OCI-LY7 (cell line): ENCODE measurements at places on chromosomes 1 and 21.

- DNase-seq, result no peak
These were observed 211.9 kb downstream of the NPHP4 start for GRCh38 chr1:5780324-5780716.

DNA sequence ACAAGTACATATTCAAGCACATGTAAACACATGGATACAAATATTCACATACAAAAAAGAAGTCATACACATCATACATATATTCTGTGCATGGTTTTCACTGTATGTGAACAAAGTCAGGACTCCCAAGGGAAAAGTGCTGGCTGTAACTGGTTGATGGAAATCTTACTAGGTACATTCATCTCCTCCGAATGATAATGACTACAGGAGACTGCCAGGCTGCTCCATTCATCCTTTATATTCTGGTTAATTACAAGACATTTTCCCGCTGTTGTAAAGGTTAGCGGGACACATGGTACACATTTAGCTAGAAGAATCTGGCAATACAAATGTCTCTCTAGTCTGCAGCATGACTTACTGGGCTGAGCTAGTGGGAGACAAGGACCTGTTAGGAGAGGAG is 26.2 kb upstream of the HMGB4 start:
- no peak for DNase-seq

DNA sequence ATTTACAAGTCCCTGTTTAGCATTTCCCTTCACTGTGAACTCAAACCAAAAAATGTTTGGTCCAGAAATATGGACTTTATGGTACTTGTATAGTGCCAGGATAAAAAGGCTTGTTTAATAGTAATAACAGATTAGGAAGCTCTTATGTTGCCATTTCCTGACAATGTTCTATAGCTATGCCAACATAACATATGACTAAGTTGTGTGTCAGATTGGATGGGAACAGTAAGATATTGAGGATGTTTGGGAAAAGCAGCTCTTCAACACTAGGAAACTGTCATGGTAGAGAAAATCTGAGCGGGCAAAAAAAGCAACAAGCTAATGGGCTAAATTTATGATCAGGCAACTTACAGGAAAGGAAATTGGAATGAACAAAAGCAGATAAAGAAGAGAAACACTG is 287.1 kb upstream of the ADGRL4 start:
- DNase-seq, result no peak

DNA sequence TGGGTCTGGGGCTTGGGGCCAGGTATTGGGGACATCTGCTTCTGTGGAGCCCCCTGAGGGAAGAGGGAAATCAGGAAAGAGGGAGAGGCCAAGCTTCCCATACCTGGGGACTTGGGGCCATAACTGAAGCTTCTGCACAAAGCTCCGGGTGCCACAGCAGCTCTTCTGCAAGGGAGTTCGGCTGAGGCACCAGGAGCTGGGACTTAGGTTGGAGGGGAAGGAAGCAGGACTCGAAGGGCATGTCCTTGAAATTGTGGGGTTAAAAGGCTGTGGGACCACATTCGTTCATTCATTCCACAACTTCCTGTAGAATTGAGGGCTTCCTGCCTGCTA is 1.7 kb upstream of the EPS8L3 start:
- DNase-seq, result no peak

- no peak for DNase-seq
These were observed 29.4 kb downstream of the NMNAT2 start for GRCh38 chr1:183388735-183389134.

DNA sequence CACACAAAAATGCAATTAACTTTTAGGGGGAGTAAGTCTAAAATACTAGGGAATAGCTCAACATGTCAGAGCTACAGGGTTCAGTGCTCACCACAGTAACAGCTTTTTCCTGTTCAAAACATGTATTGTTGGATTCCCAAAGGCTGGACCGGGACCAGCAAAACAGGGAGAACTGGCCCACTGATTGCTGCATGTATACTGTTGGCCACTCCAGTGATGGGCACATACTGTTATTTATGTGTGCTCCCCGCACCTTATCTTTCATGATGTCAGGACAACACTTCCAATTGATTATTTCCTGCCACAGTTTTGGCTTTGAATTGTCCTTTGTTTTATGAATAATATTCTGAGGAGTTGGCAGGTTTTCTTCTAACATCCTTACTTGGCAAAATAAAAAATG is 50.7 kb downstream of the HMGB4 start:
- DNase-seq, result no peak

GRCh38 chr21:33762803-33763581 is 120.7 kb downstream of the ITSN1 start:
- DNase-seq, result no peak

GRCh38 chr1:53303243-53303642 is 24.6 kb downstream of the LRP8 start:
- no peak for DNase-seq

DNA sequence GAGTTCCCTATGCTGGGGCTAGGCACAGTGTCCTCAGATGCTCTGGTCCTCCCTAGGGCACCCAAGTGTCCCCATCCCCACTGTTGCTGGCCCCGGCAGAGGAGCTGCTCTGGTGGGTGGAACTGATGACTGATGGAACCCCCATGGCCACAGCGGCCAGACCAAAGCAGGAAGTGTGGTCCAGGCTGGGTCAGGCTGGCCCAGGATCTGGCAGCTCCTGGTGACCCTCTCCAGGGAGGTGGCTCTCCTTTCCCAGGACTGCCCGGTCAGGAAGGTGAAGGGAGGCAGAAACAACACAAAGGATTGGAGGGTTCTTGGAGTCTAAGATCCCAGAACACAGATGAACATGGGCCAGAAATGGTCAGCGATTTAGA is 1.1 kb downstream of the NKAIN1 start:
- no peak for DNase-seq

- DNase-seq, result no peak
These were observed 11.7 kb upstream of the SLC26A9 start for GRCh38 chr1:205954819-205955404.

DNA sequence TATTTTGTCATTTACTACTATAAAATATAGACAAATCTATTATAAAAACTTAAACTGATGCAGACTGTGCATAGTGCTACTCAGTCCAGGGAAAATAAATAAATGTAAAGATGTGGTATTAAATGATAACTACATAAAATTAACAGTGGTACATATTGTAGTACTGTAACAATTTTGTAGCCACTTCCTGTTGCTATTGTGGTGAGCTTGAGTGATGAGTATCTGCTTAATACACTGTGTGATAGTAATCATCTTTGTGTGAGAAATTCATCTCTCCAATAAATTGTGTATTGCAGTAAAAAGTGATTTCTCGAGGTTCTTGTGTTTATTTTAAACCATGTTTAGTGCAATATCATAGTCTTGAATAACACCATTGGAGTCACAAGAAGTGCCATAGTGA is 353.4 kb upstream of the ZRANB2 start:
- DNase-seq, result no peak

GRCh38 chr1:64474665-64475439 is 4.9 kb downstream of the CACHD1 start:
- DNase-seq, result no peak

GRCh38 chr1:165056914-165057313 is 299.6 kb downstream of the LMX1A start:
- no peak for DNase-seq

- no peak for DNase-seq
These were observed 21.4 kb upstream of the RNF11 start for GRCh38 chr1:51214615-51215131.

GRCh38 chr1:196650403-196650802 is 1.4 kb upstream of the CFH start:
- no peak for DNase-seq

GRCh38 chr21:40421121-40421520 is 425.8 kb downstream of the DSCAM start:
- no peak for DNase-seq

DNA sequence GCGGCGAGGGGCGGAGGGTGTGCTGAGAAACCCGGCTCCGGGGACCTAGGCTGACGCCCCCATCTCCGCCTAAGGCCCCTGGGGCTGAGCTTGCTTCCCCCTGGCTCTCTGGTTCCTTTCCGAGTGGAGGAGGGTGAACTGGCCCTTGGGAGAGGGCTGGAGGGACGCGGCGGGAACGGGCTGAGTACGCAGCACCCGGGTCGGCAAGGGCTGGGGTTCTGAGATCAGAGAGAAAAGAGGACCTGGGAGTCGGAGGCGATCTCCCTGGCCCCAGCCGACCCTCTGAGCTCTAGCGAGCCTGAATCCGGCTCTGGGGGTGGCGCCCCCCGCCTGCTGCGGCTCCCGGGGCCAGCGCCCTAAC is 270.8 kb downstream of the FOXD2 start:
- no peak for DNase-seq

DNA sequence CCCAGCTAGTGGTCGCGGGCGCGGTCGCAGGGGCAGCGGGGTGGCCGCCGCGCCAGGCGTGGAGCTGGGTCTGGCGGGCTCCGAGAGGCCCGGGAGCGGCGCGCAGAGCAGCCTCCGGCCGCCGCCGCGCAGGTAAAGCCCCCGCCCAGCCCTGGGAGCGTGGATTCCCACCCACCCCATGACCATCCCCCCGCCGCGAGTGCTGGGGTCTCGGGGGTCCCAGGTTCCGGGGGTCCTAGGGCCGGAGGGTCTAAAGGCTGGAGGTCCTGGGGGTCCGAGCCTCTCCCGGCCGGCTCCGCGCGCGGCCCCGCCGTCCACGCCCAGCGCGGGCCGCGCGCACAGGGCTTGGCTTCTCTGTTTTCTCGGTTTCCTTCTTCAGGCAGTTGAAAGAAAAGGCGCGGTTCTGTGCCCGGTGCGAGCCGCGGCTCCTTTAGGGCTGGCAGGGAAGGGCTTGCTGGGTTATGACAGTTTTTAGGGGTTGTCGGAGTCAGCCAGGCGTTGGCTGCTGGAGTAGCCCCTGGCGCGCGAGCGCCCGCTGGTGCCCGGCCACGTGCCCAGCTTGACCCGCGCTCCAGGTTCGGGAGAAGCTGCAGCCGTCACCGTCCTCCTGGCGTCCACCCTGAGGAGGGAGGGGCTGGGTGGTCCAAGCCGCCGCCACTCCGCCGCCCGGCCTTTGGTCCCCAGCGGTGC is 359 bp downstream of the LRRC3 start:
- DNase-seq, result no peak
